ENCODE measurements at places on chromosomes 2 and 18.

- no peak for DNase-seq
Measured at GRCh38 chr2:149613704-149614103, 26.1 kb upstream of the MMADHC start.

DNA sequence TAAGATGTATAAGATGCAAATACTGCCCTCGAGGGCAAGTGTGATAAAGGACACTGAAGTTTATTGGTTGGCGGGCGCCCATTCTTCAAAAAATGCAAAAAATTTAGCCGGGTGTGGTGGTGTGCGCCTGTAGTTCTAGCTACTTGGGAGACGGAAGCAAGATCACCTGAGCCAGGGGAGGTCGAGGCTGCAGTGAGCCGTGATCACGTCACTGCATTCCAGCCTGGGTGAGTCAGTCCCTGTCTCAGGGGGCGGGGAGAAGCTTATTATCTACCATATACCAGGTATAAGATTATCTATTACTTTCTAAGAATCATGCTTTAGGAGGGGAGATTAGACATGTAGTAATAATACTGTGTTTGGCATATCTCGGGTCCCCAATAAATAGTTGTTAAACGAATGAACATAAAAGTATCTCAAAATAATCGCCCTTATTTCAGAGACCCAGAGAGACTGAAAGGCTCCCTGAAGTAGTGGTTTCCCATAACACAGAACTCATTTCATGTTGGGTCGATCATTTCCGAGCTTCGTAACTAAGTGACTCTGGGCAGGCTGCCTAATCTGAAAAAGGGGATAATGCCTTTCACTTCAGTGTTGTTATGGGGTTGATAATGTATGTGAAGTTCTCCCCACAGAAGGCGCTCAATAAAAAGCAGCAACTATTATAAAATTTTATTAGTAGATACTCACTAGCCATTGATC, 1.2 kb upstream of the SELENOI start:
- DNase-seq = no peak

DNA sequence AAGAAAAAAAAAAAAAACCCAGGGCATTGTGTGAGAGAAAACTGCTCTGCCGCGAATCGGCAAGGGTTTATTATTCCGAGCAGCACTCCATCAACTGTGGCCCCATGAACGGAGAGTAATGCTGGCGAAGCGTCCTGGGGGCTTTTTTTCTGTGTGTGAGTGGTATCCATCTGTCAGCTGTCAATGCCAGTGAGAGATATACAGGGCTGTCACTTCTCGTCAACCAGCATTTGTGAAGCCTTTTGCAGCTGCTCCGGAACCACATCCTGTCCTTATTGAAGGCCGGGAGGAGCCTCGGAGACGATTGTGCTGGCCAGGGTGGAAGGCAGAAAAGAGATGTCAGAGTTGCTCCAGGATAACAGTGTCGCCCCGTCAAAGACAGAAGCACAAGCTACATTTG, 356.9 kb upstream of the SMIM21 start:
- DNase-seq = no peak

DNA sequence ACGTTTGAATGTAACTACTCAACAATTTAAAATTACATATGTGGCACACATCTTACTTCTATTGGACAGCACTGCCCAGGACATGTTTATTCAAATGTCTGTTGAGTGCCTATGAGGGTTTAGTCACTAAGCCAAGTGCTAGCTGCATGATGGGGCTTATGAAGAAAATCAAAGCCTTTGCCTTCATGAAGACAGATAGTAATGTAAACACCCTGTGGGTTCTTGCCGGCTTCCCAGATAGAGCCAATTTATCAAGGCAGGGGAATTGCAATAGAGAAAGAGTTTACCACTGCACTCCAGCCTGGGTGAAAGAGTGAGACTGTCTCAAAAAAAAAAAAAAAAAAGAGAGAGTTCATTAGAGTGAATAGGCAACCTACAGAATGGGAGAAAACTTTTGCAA, 43.7 kb upstream of the NEB start:
- no peak for DNase-seq

- DNase-seq = no peak
Measured at GRCh38 chr2:203688798-203689197, 17.6 kb upstream of the CD28 start.

- no peak for DNase-seq
Measured at GRCh38 chr18:67135981-67136380, 380.5 kb downstream of the DSEL start.

GRCh38 chr2:83970217-83970929, 488.7 kb downstream of the SUCLG1 start:
- DNase-seq = no peak

DNA sequence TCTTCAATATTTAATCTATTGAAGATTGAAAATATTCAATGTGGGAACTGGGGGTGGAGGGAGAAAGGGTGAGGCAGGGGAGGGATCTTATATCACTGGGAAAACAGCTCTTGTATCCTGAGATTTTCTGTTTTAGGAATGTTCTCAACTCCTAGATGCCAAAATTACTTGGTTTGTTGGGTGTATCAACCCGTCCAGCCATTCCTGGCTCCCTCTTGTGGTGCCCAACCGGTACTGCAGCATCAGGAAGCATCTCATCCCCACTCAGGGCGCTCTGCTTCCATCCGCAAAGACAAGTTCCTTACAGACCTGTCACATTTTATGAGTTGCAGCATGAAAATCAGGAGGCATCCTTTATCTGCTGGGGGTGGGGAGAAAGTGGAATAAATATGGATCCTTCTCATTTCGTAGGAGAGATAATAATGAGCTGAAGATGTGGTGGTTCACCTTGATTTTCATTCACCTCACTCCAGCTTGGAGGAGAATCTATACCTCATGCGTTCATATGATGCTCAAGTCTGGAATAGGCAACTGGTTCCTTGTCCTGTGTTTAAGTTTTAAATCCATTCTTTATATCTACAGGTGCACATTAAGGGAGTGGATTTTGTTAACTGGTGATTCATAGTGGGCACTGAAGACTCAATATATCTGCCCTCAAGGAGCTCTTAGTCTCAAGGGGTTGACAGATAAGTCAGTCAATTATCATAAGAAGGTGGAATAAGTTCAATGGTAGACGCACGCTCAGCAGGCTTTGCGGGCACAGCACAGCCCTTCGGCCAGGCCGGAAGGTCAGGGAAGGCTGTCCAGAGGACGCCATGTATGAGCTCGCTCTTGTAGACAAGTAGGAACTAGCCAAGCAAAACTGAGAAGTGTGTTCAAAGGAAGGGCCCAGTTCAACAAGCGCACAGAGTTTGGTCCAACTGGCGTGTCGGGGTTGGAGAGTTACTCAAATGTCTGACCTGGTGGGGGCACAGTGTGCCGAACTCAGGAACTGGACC, 127.3 kb downstream of the RNF144A start:
- DNase-seq = peak; percentile 69

DNA sequence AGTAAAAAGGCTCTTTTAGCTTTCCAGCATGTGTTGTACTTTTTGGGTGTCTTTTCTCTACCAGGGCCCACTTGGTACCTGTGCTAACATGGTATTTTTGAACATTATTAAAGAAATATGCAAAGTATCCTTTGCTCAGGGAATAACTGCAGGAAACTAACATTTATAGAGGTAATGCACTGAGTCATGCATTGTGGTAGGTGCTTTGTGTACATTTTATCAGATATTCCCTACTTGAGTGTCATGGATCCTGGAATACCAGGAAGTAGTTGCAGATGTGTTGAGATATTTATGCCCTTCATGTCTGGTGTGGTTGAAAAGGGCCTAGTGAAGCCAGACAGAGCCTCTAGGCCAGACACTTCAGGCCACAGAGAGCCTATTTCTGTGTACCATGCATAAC, 215.5 kb upstream of the CYRIA start:
- no peak for DNase-seq

DNA sequence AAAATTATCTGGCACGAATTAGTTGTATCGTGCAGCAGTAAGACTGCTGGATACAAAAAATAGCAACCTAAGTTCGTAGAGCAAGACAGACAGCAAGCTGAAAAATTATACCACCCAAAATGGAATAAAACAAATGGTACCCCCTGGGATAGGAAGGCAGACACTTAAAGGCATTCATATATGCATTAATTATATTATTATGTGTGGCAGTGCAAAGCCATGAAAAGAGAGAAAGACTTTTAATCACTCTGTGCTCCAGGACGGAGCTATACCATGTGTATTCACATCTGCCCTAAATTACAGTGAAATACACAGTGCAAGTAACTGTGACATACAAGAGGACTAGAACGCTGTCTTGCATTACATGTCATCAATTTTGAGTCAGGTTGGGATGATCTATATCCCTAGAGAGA, 235.9 kb downstream of the GULP1 start:
- no peak for DNase-seq

GRCh38 chr2:17762451-17762850, 8.5 kb downstream of the GEN1 start:
- no peak for DNase-seq

Data from activated CD8-positive, alpha-beta T cell treated with anti-CD3 and anti-CD28 coated beads, Interleukin-2, amount 10 ng/mL, durations not matched to agents 7 days and 5 days (primary cell).